ENCODE measurements at places on chromosomes 7 and 10. TPM values are rescaled to one million over a fixed set of nuclear protein-coding genes. Genes with fewer than 3 reads are reported as not detected.

The ST8SIA6 gene
- 1.6 TPM for total RNA-seq

The AKR1C2 gene
- total RNA-seq = 115 TPM

The GDF10 gene
- total RNA-seq = not detected

The CCL24 gene
- total RNA-seq = 0.56 TPM

The CALML3 gene
- total RNA-seq = 501 TPM

The POU6F2 gene
- total RNA-seq = 0.08 TPM

The CYP2C19 gene
- 1.4 TPM for total RNA-seq

The CCDC6 gene
- total RNA-seq = 56.8 TPM

The SPACDR gene
- 0.24 TPM for total RNA-seq

The CDK1 gene
- total RNA-seq = 25.2 TPM

DNA sequence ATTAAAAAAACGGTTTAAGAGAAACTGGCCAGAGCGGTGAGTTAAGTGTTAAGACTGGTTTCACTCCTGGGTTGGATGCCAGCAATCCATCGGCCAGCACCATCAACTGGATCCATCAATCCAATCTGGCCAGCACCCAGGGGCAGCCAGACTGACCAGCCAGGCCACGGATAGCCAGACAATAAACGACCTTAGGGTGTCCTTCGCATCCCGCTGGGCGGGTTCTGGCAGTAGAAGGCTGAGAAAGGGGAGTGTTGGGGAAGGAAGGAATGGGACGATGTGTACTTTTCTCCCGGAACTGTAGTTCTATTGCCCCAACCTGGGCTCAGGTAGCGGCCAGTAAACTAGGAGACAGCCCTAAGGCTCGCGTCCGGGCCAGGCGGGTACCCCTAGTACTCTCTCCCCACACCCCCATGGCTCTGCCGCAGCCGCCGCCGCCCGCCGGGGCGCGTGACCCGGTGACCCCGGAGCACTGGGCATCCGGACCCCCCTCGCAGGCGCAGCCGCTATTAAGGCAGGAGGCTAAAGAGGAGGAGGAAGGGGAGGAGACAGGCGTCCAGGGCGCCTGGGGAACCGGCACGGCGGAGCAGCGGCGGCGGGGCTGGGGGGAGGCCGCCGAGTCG is at the start of gene CASD1:
Gene CASD1, plus strand, starts transcription at position 546 of the 623 bp plus-strand sequence. CDS start 276 bp downstream, outside the sequence.
- peak; percentile 65 for ATAC-seq

DNA sequence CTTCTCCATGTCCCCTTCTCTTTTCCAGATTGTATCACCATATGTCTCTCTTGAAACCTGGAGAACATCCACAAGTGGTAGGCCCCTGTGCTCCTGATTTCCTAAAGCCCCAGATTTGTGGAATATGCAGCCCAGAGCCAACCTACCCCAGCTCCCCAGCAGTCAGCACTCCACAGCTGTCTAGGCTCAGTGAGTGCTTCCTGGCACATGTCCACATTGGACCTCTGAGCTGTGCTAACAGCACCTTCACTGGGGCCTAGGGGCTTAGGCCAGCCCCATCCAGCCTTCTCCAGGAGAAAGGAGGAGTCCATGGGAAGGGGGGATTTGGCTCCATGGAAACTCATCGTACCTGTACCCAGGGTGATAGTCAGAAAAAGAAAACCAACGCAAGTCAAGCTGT is 192.7 kb downstream of the FGFR2 start:
- ATAC-seq = no peak

GRCh38 chr10:73653701-73654100 is 2.1 kb downstream of the SYNPO2L start:
- ATAC-seq = peak; percentile 22

DNA sequence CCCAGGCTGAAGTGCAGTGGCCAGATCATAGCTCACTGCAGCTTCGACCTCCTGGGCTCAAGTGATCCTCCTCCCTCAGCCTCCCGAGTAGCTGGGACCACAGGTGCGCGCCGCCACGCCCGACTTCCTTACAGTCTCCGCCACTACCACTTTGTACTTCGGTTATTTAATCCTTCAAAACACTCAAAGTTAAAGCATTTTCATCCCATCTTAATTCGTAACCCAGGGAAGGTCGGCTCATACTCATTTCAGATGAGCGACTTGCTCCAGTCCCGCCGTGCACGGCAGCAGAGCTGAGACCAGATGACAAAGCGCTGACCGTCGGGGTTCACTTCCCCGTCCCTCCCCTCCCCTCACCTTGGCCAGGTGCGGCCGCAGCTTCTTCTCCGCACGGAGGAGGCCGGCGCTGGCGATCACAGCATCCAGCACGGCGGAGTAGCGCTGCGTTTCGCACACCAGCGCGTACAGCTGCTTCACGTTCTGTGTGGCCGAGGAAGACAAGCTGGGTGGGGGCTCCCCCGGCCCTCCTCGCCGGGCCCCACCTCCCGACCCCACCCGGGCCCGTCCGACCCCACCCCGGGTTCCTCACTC is 457 bp downstream of the NSUN5 start:
- no peak for ATAC-seq

DNA sequence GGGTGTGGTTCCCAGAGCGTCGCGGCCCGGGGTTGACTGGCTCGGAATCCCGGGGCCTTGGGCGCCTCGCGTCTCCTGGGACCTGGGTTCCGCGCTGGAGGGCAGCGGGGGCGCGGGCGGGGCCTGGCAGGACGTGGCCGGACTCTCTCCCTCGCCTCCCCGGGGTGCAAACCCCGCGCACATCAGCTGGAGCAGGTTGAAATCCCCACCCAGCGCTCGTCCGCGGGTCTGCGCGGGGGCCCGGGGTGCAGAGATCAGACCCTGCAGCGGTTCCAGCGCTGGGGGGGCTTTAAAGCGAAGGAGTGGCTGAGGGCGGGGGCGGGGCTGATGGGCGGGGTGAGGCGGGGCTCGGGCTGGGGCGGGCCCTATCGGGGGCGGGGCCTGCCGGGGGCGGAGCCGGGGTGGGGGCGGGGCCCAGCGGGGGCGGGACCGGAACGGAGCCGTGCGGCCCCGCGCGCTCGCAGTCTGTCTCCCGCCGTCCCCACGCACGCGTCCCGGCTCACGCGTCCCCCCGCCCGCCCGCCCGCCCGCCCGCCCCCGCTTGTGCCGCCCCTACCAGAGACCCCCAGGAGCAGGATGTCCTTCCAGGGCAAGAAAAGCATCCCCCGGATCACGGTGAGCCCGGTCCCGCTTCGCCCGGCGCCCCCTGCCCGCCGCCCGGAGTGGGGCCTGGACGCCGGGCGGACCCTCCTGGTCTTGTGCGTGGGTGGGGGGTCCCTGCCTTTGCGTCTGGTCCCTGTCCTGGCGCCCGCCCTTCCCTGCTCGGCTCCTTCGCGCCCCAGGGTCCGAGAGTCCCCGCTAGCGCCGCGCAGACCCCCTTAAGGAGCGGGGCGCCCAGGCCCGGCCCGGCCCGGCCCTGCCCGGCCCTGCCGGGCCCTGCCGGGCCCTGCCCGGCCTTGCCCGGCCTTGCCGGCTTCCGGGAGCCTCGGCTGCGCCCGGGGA is at the start of gene DPYSL4:
Gene DPYSL4, plus strand, starts transcription at position 461 of the 942 bp plus-strand sequence. Its CDS starts 116 bp downstream, at position 577.
- ATAC-seq = no peak

- ATAC-seq = no peak
These were observed 551.8 kb upstream of the NRP1 start for GRCh38 chr10:33886299-33886698.

DNA sequence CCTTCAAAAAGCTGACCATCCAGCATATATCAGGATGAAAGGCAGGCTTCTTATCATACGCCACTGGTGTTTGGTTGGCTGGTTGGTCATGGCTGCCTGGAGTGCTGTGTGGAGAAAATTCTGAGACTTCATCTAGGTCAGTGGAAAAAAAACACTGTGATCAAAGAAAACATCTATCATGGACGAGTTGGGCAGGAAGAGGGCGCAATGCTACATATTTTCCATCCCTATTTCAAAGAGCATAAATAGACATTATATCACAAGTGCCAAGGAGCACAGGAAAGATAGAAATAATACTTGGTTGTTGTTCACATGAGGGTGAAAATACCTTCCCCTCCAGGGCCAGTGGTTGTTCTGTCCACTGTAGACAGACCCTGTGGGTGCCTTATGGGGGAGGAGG is 128.4 kb upstream of the PLPP4 start:
- ATAC-seq = no peak

DNA sequence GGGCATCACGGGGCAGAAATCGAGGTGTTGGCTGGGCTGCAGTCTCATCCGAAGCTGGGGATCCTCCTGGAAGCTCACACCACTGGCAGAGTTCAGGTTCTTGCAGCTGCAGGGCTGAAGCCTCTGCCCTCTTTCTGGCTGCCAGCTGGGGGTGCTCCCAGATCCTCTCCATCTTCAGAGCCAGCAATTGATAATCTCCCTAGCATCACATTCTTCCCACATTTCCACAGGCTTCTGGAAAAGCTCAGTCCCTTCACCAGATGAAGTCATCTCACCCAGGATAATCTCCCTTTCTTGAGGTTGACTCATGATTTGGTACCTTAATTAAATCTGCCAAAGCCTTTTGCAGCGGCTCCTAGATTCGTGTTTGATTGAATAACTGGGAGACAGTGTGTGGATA is 55.2 kb downstream of the NRP1 start:
- no peak for ATAC-seq

- ATAC-seq = no peak
These were observed 113.2 kb downstream of the KMT2E start for GRCh38 chr7:105127179-105127578.
